Neural crest cell (in vitro differentiated cells): ENCODE measurements at places on chromosomes 7 and 10. TPM values are rescaled to one million over a fixed set of nuclear protein-coding genes. Genes with fewer than 3 reads are reported as not detected.

- no peak for DNase-seq
Measured at GRCh38 chr10:58772758-58773157, 260.1 kb downstream of the BICC1 start.

DNA sequence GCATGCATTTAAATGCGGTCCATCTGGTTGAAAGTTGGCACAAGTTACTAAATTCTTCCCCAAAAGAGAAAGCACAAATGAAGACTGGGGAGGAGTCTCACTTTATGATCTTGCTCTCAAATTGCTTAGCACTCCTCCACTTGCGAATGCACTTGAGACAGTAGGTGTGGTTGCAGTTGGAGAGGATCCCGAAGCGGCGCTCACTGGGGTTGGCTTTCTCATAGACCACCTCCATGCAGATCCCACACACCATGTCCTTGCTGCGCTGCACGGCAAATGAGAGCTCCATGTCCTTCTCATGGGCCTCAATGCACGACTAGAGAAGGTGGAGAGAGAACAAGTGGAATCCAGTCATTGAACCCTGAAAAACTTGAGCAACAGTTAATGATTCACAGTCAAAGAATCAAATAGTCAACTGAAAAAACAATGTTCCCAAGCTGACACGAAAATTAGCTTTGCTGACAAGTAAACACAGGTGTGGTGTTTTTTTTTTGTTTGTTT lies 22.7 kb downstream of the MKRN1 start:
- DNase-seq: no peak

- DNase-seq: no peak
Measured at GRCh38 chr10:101506829-101507661, 81.0 kb downstream of the POLL start.

- DNase-seq: no peak
Measured at GRCh38 chr10:35364808-35365207, 28.5 kb downstream of the CCNY start.

- DNase-seq: no peak
Measured at GRCh38 chr10:71254834-71255549, 42.6 kb downstream of the UNC5B start.

C10orf105 gene
- total RNA-seq: 0.12 and 0.20 TPM in 2 replicates

DNA sequence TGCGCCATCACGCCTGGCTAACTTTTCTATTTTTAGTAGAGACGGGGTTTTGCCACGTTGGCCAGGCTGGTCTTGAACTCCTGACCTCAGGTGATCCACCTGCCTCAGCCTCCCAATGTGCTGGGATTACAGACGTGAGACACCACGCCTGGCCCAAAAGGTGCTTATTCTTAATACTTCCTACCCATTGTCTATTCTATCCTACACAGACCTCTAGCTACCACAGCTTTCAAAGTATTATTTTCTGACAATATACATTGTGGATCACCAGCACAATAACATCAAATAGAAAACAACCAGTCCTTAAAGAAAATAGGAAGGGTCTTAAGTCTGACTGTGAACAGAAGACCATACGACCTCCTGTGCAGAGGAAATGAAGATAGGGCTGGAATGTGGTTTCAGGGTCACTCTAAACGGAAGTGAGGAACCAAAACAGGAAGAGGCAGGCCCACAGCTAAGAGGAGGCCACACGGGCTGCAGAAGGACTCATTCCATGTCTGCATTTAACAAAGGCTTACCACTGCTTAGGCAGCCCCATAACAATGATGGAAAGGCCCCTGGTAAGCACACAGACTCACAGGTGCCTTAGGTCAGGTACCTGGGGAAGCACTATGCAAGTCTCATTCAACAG lies 115.2 kb downstream of the ZFAND4 start:
- no peak for DNase-seq

HABP2 gene
- total RNA-seq: not detected in 2 replicates

DNA sequence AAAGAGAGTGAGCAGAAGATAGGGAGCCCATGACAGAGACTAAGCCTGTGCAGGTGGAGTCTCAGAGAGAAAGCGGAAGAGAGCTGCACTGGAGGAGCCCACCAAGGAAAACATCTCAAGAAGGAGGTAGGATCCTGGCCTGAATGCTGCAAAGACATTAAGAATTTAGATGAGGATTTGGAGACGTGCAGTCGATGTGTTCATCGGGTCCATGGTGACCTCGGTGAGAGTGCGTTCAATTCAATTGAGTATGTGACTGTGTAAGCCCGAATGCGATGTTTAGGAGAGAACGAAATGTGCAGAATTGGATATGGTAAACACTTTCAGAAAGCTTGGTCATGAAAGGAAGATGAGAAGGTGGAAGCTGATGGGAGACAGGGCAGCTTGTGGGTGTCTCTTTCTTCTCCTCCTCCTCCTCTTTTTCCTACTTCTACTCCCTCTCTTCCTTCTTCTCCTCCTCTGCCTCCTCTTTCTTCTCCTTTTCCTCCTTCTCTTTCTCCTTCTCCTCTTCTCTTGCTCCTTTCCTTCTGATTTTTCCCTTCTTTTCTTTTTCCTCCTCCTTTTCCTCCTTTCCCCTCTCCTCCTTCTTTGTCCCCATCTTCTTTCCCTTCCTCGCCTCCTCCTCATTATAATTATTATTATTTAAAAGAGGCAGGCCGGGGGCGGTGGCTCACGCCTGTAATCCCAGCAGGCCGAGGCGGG lies 276.0 kb downstream of the RPS24 start:
- no peak for DNase-seq

PRSS37 gene
- total RNA-seq: not detected in 2 replicates

DNA sequence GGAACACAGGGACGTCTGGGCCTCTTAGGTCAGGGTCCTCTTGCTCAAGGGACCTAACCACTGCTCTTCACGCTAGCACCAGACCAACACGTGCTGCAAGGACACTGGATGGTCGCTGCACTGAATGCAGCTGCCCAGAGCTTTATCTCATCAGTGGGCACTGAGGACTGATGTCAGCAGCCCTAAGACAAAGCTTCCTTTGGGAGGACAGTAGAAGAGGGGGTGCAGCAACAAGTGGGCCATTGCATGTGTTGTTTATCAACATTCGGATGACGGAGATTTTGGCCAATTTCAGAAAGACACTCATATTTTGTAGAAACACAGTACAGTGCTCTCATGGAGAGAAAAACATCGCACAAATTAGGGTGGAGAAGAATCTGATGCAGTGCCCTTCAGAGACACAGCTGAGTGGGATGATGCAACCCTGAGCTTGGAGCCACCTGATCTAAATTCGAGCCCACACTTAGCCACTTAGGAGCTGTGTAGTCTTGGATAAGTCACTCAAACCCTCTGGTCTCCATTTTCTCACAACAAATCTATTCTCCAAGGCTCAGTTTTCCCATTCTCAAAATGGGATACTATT lies 1.7 kb downstream of the OPALIN start:
- no peak for DNase-seq

GRCh38 chr7:29588900-29589696 lies 25.5 kb downstream of the PRR15 start:
- peak; percentile 45 for DNase-seq

DNA sequence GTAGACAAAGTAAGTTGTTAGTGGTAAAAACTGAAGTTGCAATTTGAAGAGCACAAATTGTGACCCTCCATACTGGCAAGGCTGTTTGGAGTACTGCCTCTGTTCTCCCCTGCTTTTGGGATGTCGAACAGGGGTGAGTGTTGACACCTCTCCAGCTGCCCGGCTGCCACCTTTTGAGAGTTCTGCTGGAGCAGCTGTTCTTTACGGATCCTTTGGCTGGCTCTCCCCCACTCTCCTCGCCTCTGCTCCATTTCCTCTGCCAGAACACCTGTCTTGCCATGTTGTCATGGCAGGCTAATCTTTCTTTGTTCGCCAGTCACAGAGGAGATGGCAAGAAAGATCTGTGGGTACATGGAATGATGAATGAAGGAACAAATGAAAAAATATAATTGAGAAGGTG lies 34.9 kb downstream of the INSYN2A start:
- DNase-seq: no peak

ZNF800 gene
- total RNA-seq: 29.5 and 29.8 TPM in 2 replicates

GRCh38 chr7:155739538-155740143 lies 72.6 kb downstream of the SHH start:
- no peak for DNase-seq

- DNase-seq: no peak
Measured at GRCh38 chr7:3517344-3517743, 216.3 kb downstream of the SDK1 start.

WNT16 gene
- not detected in 2 replicates for total RNA-seq

GRCh38 chr7:25196132-25196896 lies 32.0 kb downstream of the NPVF start:
- no peak for DNase-seq

- DNase-seq: no peak
Measured at GRCh38 chr7:107173191-107173590, 4.4 kb downstream of the HBP1 start.

HOXA10 gene
- total RNA-seq: 0.35 TPM in 1 of 2 replicates, not detected in the other

GRCh38 chr7:46844486-46844885 lies 737.4 kb downstream of the TNS3 start:
- DNase-seq: no peak

DNA sequence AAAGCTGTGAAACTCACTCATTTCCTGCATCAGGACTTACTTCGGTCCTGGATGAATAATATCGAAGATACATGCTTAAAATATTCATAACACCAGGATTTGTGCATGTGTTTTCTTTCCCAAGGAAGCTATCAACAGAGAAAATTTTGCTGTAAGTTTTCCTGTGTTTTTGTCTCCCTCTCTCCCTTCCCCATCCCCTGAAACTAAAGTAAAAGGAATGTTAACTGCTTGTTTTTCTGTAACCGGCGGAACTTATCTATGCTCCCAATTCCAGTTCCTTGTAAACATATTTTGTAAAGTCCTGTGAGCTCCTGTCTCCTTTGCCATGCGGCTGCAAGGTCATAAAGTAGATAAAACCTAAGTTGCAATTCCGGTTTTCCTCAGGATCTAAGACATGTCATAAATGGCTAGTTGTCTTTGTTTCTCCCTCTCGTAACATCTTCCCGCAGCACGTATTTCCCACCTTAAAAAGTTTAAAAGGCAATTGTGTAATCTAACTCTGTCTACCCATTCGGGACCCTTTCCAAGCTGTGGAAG lies 79.0 kb upstream of the POM121L12 start:
- DNase-seq: no peak

- no peak for DNase-seq
Measured at GRCh38 chr7:150947241-150947745, 30.8 kb downstream of the KCNH2 start.

GRCh38 chr10:101671453-101671852 lies 23.5 kb downstream of the FBXW4 start:
- no peak for DNase-seq

GRCh38 chr10:128125416-128125943 lies 743 bp downstream of the MKI67 start:
- no peak for DNase-seq

DNA sequence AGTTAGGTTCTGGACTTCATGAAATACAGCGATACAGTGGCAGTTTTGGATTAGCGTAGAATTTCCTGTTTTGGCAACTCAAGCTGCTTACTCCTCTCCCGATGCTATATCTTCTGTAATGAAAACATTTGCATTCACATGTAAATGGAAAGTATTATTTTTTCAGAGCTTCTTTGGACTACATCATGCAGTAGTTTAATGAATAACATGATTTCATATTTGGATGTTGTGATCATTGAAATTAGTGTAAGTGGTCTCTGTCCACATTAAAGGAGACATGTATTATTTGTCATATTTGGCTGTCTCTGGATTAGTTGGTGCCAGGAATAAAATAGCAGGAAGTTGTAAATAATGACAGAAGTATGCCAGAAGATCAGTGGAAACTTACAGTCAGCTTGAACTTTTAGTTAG lies 331.6 kb downstream of the GFRA1 start:
- no peak for DNase-seq

DNA sequence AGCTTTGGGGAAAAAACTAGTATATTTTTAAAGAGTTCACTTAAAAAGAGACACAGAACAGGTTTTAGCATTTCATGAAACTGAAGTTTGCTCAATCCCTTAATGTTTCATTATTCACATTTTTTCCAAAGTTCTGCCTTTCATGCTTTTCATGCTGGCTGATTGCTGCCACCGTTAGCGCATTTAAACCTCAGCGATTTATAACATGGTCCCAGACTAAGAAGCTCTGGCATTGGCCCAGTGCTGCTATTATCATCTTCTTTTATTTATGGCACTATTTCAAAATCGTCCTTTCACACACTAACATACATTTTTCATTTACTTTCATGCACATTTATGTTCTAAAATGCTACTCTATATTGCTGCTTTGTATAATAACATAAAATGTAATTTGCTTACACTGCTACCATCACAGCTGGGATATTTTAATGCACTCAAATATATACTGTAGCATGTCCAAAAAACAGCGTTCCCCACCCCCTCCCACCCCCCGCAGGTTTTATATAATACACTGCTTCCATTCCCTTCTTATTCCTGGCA lies 141.9 kb downstream of the MPP7 start:
- no peak for DNase-seq

KCND2 gene
- total RNA-seq: 0.59 and 0.61 TPM in 2 replicates

DNA sequence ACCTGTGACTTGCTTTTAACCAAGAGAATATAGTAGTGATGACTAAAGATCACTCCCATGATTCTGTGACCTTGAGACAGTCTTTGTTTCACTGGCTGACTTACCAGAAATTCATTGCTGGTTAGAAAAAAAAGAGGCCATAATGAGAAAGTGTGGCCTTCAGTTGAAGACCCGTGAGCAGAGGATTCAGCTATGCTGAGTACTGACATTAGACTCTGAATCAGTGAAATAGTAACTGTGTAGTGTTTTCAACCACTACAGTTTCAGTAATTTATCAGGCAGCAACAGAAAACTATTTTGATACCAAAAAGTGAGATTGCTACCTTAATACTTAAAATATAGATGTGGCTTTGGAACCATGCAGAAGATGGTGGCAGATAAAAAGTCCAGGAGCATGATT lies 298.0 kb upstream of the KCND2 start:
- no peak for DNase-seq

DNA sequence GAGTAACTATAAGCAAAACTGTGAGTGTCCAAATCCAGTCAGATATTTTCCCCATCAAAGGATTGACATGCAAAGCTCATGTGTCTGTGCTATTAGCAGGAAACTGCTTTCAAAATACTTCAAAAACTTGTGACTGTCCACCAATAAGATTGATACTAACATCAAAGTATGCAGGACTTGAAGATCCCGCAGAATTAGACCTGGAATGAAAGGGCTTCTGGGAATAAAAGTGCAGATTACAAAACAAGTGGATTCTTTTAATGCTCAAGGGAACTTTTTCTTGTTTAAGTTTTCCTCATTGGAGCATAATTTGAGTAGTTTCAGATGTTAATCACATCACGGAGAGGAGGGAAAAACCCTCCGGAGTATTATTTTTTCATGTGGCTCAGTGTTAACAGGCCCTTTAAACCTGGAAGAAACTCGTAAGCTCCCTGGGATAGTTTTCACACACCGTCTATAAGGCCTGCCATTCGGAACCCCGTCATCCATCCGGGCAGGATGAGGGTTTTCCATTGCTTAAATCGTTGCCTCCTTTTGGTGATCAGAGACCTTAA lies 33.9 kb upstream of the MKX start:
- DNase-seq: no peak

GRCh38 chr10:3418041-3418754 lies 245.6 kb upstream of the PITRM1 start:
- no peak for DNase-seq
